Epithelial cell of prostate (primary cell): ENCODE measurements at places on chromosomes 6 and 20.

- DNase-seq: no peak
These were observed 56.9 kb downstream of the KCNK5 start for GRCh38 chr6:39172377-39172757.

GRCh38 chr20:11797156-11797555 is 120.5 kb upstream of the BTBD3 start:
- DNase-seq: no peak

DNA sequence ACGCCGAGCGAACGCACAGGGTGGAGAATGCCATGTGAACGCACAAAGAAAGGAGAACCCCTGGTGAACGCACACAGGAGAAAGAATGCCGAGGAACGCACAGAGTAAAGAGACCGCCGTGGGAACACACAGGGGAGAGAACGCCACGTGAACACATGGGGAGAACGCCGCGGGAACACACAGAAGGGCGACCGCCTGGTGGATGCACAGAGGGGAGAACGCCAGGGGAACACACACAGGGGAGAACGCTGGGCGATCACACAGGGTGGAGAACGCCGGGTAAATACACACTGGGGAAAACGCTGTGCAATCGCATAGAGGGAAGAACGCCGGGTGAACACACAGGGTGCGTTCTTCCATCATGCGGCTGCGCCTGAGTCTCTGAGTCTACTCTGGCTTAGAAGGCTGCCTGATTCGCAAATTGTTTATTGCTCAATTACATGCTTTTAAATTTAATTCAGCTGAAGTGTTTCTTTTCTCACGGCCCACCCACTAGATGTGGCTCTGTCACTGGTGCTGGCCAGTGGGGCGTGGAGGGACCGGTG is 54.1 kb downstream of the RNASET2 start:
- DNase-seq: no peak

GRCh38 chr6:52395969-52396368 is 24.2 kb upstream of the EFHC1 start:
- no peak for DNase-seq

- DNase-seq: peak; percentile 95
These were observed 664.8 kb upstream of the MMS22L start for GRCh38 chr6:97947841-97948240.

DNA sequence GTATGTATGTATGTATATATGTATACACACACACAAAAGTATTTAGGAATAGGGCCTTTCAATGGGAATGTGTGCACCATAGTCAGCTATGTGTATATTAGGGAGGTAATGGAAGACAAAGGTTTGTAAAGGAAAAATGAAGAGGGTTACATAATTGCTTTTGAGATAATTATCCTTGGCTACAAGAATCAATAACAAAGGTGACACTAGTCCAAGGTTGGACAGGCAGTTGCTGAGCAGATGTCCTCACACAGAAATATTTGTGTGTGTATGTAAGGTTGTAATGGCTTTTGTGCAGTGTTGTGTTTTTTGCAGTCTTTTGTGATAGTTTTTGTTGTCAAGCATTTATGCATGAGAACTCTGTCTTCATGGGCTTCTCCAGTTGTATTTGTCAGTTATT is 157.9 kb upstream of the MARCKS start:
- no peak for DNase-seq

DNA sequence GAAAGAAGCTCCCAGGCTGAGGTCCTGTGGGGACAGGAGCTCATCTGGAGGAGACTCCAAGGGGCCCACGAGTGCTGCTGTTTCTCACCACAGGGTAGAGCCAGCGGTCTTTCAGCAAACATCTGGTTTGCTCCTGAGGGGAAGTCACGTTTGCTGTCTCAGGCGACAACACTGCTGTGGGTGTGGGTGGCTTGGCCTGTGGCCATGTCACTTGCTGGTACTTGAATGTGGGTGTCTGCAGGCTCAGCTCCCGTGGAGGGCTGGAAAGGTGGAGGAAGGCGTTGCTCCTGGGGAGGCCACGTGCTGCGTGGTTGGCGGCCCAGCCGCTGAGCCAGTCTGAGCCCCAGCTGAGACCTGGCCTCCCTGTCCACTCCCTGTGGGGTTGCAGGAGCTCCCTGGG is 52.8 kb upstream of the MPC1 start:
- DNase-seq: no peak

- no peak for DNase-seq
These were observed 19.8 kb downstream of the FKBP1A start for GRCh38 chr20:1373036-1373435.

GRCh38 chr6:74065705-74066104 is 369.7 kb downstream of the CD109 start:
- DNase-seq: no peak

- no peak for DNase-seq
These were observed 116.3 kb downstream of the GMPR start for GRCh38 chr6:16354692-16355091.

- no peak for DNase-seq
These were observed 80.4 kb upstream of the MYL9 start for GRCh38 chr20:36460648-36461599.

- no peak for DNase-seq
These were observed 191.5 kb upstream of the BMP2 start for GRCh38 chr20:6575912-6576401.

- no peak for DNase-seq
These were observed 42.4 kb downstream of the NDRG3 start for GRCh38 chr20:36703530-36703929.

DNA sequence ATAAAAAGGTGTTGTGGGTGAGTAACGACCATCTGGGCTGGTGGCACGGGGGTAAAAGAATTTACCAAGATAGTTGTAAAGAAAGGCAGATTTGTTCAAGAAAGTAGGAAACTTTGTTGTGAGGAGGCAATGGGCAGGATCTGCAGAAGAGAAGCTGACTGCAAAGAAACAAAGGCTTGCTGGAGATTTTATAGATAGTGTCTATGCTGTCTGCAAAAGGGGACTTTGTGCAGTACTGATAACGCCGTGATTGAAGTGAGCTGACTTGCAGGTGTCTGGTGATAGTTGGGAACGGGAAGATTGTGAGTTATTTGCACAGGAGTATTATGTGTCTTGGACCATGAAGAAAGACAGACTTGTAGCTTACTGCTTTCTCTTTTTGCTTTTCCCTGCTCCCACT is 36.8 kb upstream of the GSTA3 start:
- DNase-seq: no peak
